ENCODE measurements at places on chromosomes 1 and 21. TPM values are rescaled to one million over a fixed set of nuclear protein-coding genes. Genes with fewer than 3 reads are reported as not detected.

GUCA2A gene
- total RNA-seq, result not detected

SPRR2F gene
- not detected for total RNA-seq

INSRR gene
- total RNA-seq, result not detected

RER1 gene
- 97.6 TPM for total RNA-seq

ALG14 gene
- 2.4 TPM for total RNA-seq

F13B gene
- total RNA-seq, result not detected

MLLT11 gene
- total RNA-seq, result 35.8 TPM

ABCB10 gene
- total RNA-seq, result 19.3 TPM

MYOC gene
- total RNA-seq, result 12.6 TPM

TRAF3IP3 gene
- total RNA-seq, result 1.9 TPM

RCC2 gene
- total RNA-seq, result 13.5 TPM

NEXN gene
- 541 TPM for total RNA-seq

GNG4 gene
- not detected for total RNA-seq

EPHB2 gene
- total RNA-seq, result 0.32 TPM

HAPLN2 gene
- total RNA-seq, result 0.28 TPM

PTAFR gene
- total RNA-seq, result 1.2 TPM

LAMB3 gene
- 1.3 TPM for total RNA-seq

CHI3L2 gene
- total RNA-seq, result 0.80 TPM

TENT5C gene
- total RNA-seq, result 31.4 TPM

HSD3B1 gene
- total RNA-seq, result not detected

FALEC gene
- not detected for total RNA-seq

SAMSN1 gene
- total RNA-seq, result 0.65 TPM

ASCL5 gene
- not detected for total RNA-seq

NGF gene
- total RNA-seq, result 0.28 TPM

CD84 gene
- total RNA-seq, result 0.98 TPM

PPIAL4G gene
- total RNA-seq, result not detected

HPCA gene
- total RNA-seq, result not detected

Data from psoas muscle (tissue), 8 donors.